ENCODE measurements at places on chromosomes 11 and 22.

DNA sequence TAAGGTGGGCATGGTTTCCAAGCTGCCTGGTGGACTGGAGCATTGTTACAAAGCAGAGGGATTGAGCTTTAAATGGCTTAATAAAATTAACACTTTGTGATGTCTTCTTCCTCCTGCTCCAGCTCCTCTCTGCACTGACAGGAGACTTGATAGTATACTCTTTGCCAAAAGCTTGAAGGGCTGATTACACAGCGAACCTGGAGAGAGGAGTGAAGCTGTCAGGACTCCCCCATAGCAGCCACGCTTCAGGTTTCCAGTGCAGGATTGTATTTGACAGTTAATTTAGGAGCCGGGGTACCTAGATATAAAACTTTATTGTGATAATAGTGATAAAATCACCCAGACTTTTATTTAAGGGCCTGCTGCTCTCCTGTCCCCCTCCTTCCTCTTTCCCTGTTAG, 50.0 kb downstream of the TRIM44 start:
- DNase-seq: no peak

DNA sequence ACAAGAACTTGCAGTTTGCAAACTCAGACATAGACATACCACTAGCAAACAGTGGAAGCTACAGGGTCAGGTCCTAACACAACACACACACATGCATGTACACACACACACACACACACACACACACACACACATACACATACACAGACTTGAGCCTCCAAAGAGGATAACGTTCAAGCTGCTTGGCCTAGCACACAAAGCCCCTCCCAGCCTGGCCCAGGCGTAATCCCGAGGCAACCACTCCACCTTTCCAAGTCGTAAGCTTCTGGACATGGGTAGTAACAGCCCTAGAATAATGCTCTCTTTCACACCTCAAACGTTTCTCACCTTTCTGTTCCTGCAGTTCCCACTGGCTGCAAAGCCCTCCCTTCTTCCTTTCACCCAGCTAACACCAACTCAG, 88.6 kb downstream of the LARGE1 start:
- DNase-seq: no peak

DNA sequence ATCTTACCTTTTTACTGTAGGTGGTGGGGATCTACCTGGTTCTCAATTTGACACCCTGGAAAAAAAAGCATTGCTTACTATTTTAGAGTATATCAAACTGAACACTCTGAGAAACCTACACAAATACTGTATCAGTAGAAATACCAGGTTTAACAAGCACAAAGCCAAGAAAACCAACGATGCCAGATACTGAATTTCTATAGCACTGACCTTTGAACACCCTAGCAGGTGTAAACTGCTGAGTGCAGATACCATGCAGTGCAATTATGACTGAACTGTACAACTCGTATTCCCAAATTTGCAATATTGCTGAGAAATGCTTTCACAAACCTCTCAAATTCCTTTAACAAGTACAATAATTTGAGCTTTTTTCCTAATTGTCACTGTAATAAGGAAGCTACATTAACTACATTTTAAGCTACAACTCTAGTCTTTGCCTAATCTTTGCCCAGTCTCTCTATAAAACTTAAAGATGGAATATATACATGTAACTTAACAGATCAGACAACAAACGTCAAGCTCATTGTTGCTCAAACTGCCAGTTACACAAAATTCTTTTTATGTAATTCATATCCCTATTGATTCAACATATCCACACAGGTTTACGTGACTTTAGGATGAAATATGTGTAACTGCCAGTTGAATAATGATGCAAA, 8.9 kb downstream of the TAF1D start:
- DNase-seq: no peak

DNA sequence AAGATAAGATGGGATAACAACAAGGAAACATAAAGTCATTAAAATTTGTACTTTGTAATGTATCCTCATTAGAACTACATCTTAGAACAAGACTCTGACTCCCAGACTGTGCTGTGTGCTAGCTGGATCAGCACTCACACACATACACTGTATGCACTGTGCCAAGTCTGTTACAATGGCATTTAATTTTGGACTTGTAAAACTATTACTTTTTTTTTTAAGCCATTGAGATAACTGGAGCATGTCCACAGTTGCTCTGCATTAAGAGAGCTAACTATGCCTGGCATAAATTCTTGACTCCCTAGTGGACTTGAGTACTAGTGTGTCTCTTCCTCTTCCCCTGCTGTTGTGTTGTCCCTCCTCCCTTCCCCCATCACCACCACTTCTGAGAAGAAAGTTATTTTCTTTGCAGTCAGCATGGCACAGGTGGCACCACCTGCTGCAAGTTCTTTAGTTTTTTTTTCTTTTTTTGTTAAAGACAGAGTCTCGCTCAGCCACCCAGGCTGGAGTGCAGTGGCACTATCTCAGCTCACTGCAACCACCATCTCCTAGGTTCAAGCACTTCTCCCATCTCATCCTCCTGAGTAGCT, 268.6 kb downstream of the TMEM135 start:
- no peak for DNase-seq

GRCh38 chr11:69274531-69275016, 19.4 kb upstream of the MYEOV start:
- DNase-seq: no peak

GRCh38 chr11:64677441-64678023, 45.5 kb downstream of the NRXN2 start:
- DNase-seq: no peak

DNA sequence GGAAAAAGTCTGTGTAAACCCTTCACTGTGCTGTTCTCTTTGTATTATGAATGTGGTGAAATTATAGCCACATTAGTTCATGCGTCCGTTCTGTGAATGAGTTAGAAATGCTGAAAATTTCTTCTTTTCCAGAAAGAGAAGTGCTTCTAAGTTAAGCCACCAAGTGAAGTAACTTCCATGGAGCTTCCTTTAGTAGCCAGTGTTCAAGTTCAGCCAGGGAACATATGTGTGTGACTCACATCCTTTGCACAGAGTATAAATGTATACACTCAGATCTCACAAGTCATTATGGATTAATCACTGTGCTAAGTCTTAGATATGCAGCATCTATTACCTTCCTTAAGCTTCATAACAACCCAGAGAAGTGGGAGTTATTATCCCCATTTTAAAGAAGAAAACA, 3.1 kb upstream of the MMP8 start:
- peak; percentile 74 for DNase-seq

GRCh38 chr22:48424201-48424627, 1403.5 kb downstream of the BRD1 start:
- DNase-seq: no peak

- no peak for DNase-seq
Observed at GRCh38 chr11:23569134-23569533, 708.9 kb upstream of the CCDC179 start.
